Osteoblast (primary cell): ENCODE measurements at places on chromosomes 7 and 10. TPM values are rescaled to one million over a fixed set of nuclear protein-coding genes. Genes with fewer than 3 reads are reported as not detected.

MYL10 gene
- not detected in 2 replicates for total RNA-seq

WNT16 gene
- total RNA-seq: under 0.01 and 0.29 TPM in 2 replicates

INTS15 gene
- total RNA-seq: 11.9 and 13.0 TPM in 2 replicates

GRCh38 chr10:11638055-11638698 is 26.7 kb upstream of the USP6NL start:
- DNase-seq: no peak
- H3K4me1 ChIP-seq: no peaks in the 10 kb centered on the region
- no peak overlapping the region for H3K4me3 ChIP-seq
- no peak overlapping the region for H3K27ac ChIP-seq
- H3K27me3 ChIP-seq: no peaks in the 10 kb centered on the region
